GM12892 (cell line): ENCODE measurements at places on chromosomes 5 and 9.

DNA sequence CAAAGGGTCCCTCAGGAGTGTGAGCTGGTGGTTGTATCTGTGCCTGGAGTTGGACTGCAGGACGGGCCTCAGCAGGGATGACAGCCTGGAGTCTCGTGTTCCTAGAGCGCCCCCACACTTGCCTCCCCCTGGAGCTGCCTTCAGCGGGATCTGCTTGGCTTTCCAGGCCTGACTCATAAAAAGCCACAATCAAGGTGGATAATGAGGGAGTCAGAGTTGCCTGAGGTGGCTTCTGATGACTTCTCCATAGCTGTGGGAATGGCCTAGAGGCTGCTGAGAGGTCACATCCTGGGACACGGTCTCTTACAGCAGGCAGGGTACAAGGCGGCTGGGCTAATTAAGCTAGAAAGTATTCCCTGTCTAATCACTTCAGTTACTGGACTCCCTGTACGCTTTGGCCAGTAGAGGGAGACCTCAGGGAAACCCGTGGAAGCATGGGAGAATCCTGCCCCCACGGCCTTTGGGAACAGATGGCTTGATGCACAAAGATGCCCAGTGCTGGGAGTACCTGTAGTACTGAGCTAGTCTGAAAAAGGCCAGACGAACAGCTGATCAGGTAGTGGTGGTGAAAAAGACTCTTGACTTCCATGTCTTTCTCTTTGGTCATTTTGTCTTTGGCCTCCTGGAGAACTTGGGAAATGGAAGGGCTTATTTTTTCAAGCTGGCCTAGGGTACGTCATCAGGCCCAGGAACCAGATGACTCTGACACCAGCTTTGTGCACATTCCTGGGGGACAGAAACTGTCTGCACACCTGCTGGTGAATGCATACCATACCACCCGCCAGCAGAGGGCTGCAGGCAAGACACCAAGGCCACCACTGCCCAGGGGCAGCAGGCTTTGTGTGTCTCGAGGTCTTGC, 16.1 kb upstream of the FRRS1L start:
- DNase-seq: no peak

DNA sequence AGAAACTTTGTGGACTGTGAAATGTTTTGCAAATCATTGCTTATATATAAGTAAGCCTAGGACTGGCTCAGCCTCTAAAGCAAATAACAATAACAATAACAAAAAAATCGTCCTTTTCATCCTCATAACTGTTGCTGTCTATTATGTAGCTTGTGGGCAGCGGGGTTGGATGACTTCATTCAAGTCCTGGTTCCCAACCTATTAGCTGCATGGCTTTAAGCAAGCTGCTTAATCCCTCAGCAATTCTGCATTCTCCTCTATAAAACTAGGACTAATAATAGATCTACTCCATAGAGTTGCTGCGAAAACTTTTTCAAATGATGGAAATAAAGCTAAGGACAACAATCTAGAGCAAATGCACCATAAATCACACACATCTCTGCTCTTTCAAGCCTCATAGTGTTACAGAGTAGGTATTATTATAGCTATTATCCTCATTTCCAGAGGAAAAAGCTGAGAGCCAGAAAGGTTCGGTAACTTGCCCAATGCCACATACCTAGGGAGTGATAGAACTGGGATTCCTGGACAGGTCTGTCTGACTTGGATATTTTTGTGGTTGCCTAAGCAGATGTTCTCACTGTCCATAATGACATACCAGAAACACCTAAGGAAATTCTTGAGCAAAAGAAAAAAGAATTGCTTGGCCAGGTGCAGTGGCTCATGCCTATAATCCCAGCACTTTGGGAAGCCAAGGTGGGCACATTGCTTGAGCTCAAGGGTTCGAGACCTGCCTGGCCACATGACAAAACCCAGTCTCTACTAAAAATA, 98.8 kb upstream of the ADRA1B start:
- DNase-seq: no peak

DNA sequence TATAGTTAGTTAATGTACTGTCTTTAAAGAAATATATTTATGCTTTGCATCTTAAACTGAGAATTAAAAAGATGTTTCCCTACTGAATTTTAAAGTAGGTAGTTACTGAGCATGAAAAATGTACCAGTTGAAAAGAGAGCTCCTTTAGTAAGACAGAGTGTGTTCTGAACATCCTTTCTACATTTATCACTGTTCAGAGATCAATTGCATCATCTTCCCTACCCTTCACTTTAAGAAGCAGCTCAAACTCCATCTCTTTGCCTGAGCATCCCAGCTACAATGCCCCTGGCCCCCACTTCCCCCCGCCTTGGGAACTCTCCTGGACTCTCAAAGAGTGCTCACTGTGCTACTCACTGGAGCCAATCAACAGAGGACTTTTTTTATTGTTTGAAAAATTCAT, 164.7 kb downstream of the GNAQ start:
- DNase-seq: no peak

DNA sequence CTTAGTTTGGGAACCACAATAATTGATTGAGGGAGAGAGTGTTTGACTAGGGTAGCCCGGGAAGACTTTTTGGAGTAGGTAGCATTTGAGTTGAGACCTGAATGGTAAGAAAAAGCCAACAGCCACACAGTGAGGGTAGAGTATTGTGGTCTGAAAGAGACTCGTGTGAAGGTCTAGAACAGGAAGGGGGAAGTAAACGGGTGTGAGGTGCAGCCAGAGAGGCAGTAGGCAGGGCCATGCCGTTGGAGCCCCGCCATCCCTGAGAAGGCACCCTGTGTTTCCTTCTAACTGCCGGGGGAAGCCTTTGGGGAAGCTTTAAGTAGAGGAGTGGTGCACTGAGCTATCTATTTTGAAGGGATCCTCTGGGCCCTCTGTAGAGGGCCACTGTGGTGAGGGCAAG, 3.5 kb upstream of the F2RL2 start:
- no peak for DNase-seq

GRCh38 chr9:78595200-78595945, 298.4 kb downstream of the PSAT1 start:
- DNase-seq: no peak

DNA sequence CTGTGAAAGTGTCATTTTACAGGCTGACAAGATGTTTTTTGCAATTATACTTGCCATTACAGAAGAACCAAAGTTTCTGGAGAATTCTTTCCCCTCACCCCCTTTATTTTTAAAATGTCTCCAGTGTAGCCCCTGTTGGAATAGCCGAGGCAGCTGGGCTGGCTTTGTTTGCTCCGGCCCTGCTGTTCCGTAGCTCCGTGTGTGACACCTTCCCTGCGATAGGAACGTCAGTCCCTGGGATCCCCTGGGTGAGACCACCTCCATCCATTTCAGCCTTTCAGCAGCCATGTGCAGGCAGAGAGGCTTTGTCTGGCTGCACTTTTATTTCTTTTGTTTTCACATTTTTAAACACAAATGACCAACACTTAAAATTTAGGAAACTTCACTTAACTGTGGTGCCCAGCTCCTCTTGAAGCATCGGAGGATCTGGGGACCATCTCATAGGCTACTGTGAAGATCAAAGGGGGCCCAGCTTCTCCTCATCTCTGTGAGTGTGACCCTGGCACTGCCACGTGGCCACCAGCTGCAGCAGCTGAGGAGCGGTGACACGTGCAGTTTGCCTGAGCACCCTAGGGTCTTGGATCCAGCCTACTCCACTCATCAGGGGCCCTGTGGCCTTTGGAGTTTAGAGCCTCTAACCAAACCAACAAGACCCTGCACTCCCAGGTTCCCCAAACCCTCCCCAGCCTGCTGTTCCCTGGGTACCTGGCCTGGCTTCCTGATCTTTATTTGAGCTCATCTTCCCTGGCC, 125.7 kb upstream of the RAPGEF1 start:
- no peak for DNase-seq

- DNase-seq: no peak
These were observed 36.1 kb downstream of the TEK start for GRCh38 chr9:27145143-27145542.
